Stomach (tissue), 19 donors: ENCODE measurements at places on chromosomes 5 and 9.

- DNase-seq, result no peak
Observed at GRCh38 chr5:172906888-172907287, 52.3 kb upstream of the RPL26L1 start.

DNA sequence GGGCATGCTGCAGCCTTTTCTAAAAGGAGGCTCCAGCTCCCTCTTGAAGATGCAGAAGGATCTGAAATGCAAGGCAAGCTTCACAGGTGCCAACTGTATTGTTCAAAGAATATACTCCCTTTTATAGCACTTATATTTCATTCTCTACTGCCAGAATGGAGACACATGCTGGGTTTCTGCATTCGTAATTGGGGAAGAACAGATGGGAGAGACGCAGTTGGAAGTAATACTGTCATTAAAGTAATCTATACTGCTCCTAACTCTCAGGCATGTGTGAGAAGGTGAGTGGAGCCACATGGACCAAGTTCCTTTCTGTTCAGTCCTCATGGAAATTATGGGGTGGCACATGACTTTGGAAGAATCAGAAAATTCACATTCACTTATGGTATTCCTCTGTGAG, 226.4 kb downstream of the TRIM32 start:
- DNase-seq, result no peak

GRCh38 chr9:129436751-129437625, 183.9 kb downstream of the C9orf50 start:
- DNase-seq, result peak; percentile 85

DNA sequence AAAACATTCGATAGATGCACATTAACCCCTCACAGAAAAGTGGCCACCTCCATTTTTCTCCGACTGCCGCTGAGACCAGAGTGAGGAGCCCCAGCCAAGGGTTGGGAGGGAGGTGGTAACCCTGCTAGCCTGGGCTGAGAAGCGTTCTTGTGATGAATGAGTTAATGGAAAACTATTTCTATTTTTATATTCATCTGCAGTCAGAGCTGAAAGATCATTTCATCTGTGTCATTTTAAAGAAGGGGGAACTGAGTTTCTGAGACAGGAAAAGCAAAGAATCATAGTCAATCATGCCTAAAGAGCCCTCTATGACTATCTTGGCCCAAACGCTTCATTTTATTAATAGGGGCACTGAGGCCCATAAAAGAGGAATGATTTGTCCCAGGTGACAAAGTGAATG, 229.5 kb downstream of the PAPPA start:
- DNase-seq, result no peak

DNA sequence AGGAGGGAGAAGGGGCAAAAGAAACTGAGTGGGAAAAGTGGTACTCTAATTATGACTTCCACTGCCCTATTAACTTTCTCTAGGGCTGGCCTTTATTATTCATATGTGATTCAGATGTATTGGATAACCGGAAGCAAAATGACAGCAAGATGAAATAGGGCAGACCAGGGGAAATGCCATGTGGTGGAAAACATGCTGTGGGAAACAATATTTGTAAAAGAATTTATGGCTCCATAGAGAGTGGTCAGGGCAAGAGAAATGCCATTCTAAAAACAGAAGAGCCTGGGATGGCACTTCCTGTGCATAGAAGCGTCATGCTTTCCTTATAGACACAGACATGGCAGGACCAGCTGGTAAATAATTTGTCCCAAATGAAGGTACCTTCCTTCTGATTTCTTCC, 67.7 kb downstream of the MEGF10 start:
- DNase-seq, result no peak

DNA sequence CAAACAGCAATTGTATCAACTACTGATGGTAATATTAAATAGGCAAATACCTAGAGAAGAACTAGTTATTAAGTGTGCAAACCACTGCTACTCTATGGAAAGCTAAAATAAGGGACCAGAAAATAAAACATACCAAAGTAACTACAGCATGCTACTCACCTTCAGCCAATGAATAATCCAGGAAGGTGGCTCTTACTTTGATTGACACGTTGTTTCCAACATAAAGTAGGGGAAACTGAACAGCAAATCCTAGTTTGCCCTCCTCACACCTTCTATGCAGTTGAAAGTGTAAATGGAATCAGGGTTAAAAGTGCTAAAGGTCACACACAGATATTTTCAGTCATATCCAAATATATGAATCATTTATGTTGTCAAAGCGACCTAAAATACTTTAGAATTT, 5.1 kb upstream of the FST start:
- DNase-seq, result no peak

DNA sequence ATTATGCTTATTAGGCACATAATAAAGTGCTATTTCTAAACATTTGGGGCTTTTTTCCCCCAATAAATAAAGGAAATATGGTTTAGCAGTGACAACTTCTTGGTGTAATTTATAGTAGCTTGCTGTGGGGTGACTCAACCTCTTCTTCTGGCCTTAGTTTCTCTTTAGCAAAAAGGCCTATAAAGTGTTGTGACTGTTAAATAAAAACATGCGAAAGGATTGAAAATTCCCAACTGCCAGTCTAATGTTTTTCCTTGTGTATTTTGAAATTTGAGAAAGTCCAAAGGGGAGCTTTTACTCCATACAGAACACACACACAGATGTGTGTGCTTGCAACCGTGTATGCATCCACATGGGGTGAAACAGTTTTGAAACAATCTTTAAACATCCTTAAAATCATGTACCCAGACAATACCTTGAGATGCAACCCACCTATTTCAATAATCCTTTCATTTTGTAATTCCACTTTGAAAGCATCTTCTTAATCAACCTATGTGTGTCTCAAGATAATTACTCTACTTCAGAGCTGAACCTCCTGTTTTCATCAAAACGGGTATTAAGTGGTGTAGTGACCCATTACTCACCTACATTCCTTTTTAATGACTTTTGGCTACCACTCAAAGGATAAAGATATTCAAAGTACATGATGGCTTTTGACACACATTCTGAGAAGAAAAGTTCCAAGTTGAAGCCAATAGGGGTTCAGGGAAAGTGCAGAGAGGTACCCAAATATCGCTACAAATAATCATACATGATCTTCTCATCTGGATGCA, 123.8 kb downstream of the DROSHA start:
- no peak for DNase-seq

DNA sequence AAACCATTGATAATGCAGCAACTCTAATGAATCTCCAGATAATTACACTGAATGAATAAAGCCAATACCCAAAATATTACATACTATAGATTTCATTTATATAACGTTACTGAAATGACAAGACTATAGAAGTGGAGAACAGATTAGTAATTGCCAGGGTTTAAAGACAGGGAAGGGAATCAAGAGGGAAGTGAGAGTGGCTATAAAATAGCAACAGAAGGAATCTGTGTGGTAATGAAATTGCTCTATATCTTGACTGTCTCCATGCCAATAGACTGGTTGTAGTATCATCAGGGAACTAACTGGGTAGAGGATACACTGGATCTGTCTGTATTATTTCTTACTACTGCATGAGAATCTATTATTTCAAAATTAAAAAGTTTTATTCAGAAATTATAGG, 396.5 kb upstream of the RPS23 start:
- no peak for DNase-seq

- no peak for DNase-seq
Observed at GRCh38 chr5:135710045-135710675, 124.3 kb upstream of the SLC25A48 start.

DNA sequence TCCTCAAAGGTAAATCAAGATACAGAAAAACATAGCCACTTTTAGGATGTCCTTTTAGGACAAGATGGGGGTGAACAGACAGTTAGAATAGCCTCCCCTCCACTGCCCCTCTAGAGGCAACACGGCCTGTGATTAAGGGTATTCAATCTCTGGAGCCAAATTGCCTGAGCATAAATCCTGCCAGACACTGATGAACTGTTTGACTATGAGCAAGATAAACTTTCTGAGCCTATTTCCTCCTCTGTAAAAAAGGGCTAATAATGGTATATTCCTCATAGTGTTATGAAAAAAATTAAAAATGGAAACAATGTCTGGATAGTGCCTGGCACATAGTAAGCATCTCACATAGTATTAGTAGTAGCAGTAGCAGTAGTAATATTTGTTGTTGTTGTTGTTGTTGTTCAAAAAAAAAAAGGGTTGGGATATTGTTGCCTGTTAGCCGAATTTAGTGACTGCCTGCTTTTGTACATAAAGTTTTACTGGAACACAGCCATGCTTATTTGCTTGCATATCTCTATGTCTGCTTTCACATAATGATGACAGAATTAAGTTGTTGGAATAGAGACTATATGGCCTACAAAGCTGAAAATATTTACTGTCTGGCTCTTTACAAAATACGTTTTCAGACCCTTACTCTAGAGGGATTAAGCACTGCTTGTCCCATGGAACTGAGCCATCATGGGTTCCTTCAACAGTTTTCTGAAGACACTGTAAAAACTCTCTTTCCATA, 536.3 kb downstream of the TLE4 start:
- DNase-seq, result no peak

- DNase-seq, result no peak
Observed at GRCh38 chr9:5696884-5697283, 68.0 kb downstream of the RIC1 start.

- DNase-seq, result peak; percentile 67
Observed at GRCh38 chr9:72983512-72984225, 30.8 kb upstream of the ALDH1A1 start.

- no peak for DNase-seq
Observed at GRCh38 chr5:145777445-145778063, 57.6 kb downstream of the PRELID2 start.

- DNase-seq, result no peak
Observed at GRCh38 chr5:61357745-61358144, 25.7 kb downstream of the ZSWIM6 start.

- DNase-seq, result no peak
Observed at GRCh38 chr5:107736638-107737037, 65.9 kb upstream of the EFNA5 start.

- DNase-seq, result peak; percentile 20
Observed at GRCh38 chr5:15103130-15103529, 231.6 kb upstream of the ANKH start.

GRCh38 chr5:142970440-142971030, 200.4 kb downstream of the ARHGAP26 start:
- DNase-seq, result no peak

DNA sequence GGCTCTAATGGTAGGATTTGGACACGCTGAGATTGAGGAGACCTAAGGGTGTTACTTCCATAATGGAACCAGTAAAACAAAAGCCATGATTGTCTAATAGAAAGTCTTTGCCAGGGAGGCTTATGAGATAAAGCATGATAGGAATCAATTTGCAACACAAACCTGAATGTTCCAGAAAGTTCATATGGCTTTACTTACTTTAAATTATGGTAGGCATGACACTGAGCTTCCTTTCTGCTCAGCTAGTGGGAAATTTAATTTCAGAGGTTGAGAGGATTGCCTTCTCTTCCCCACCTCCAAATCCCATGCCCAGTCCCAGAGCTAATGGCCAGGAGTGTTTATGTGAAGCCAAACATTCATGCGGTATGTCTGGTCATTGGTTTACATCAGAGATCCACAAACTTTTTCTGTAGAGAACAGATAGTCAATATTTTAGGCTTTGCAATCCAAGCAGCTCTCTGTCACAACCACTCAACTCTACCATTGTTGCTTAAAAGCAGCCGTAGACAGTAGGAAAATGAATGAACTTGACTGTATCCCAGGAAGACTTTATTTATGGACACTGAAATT, 114.5 kb downstream of the UGCG start:
- no peak for DNase-seq

DNA sequence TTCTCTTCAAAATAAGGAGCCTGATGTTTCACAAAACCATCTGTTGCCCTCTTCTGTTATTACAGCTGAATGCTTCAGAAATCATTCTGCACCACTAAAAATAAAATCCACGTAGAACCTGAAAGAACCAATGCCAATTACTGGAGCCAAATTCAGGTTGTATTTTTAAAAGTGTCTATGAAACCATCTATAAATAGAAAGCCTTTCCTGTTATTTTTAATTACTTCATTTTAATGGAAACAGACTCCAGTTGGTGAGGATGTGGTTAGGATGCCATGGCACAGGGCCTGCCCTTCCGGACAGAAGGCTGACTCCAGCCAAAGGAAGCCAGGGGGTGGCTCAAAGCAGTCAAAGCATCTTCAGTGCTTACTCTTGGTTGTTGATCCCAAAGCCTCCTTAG, 119.8 kb downstream of the TENT4A start:
- DNase-seq, result no peak

DNA sequence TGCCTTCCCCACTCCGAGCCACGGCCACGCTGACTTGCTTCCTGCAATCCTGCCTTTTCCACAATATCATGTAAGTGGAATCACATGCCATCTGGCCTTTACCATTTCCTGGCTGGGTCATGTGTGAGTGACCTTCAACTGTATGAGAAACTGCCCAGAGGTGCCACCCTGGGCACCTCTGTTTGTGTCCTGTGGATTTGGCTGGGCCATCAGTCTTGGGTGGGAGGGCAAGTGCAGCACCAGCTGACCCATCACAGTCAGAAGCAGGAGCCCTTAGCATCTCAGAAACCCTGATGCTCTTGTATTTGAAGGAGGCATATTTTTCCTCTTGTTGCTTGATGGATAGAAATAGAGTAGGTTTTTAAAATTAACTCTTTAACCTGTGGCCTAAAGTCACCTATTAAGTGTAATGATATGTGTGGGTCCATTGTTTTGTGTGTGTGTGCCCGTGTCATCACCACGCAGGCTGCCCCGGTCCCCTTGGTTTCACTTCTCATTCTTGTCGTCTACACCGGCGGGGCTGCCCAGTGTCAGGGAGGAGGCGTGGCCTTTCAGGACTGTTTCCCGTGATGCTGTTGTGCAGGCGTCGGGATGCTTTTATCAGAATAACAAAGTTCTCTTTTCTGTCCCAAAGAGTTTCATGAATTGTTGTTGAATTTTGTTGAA, 52.1 kb upstream of the CACNA1B start:
- DNase-seq, result no peak

DNA sequence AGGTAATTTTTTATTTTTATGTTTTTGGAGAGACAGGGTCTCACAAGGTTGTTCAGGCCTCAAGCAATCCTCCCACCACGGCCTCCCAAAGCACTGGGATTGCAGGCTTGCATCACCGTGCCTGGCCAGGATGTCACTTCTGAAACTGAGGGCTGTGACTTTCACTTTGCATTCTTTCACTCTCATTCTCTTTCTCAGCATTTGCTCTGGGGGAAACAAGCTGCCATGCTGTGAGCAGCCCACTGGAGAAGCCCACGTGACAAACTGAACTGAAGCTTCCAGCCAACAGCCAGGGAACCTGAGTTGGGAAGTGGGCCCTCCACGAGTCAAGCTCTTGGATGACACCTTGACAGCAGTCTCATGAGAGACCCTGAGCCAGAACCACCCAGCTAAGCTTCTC, 109.4 kb downstream of the C5orf15 start:
- no peak for DNase-seq
